Body of pancreas (tissue), 4 donors: ENCODE measurements at places on chromosomes 7 and 10. TPM values are rescaled to one million over a fixed set of nuclear protein-coding genes. Genes with fewer than 3 reads are reported as not detected.
A peak's percentile ranks its signal among the peaks of the same experiment; 100 is the strongest.

The NYAP1 gene
- total RNA-seq = 1.3 TPM

DNA sequence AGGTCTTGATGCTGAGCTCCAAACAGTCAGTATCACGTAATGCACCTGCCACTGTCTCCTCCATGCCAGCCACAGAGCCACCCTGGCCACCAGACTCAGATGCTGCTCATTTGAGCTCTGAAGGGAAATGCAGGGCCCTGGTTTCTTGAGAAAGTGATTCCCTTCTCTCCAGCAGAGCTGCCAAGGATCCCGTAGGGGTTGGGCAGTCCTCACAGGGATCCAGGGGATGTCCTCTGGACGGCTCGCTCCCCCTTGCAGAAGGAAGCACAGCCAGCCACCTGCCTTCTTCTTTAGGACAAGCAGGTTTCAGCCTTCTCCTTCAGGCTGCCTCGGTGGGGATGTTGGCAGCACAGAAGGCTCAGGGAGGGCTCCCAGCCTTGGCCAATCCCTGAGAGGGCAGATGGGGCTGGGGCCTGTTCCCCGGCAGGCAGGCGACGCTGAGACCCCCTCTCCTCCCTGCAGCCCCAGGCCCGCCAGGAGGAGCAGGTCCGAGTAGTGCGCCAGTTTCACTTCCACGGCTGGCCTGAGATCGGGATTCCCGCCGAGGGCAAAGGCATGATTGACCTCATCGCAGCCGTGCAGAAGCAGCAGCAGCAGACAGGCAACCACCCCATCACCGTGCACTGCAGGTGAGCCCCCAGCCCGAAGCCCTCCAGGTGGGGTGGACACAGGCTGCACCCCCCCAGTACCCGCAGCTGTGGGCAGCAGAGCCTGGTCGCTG lies 48.9 kb downstream of the MKI67 start:
- H3K27ac ChIP-seq = no peak overlapping the region
- DNase-seq = no peak
- no peaks in the 10 kb centered on the region for H3K36me3 ChIP-seq
- no peaks in the 10 kb centered on the region for H3K4me1 ChIP-seq
- no peak overlapping the region for H3K4me3 ChIP-seq
- H3K27me3 ChIP-seq = no peaks in the 10 kb centered on the region

DNA sequence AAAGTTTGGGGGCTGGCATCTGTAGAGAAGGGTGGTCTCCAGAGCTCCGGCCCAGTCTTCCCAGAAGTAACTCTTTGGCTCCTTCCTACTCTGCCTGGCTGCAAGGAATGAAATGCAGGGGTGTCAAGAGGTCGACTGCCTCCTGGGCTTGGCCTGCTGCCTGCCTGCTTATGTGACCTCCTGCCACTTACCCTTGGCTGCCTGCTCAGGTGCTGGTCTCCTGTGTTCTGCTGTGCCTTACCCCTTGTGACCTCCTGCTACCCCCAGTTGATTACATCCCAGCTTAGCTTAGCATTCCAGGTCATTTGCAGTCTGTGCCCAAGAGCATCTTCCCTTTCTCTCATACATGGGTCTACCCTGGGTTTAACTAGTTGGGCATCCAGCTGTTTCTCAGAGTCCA lies 180.2 kb downstream of the PTPN20 start:
- H3K36me3 ChIP-seq = no peaks in the 10 kb centered on the region
- H3K4me1 ChIP-seq = no peaks in the 10 kb centered on the region
- no peak overlapping the region for H3K4me3 ChIP-seq
- no peak overlapping the region for H3K27ac ChIP-seq
- DNase-seq = no peak

- no peaks in the 10 kb centered on the region for H3K36me3 ChIP-seq
- H3K27me3 ChIP-seq = no peaks in the 10 kb centered on the region
These were observed 115.1 kb downstream of the GNAI1 start for GRCh38 chr7:80249619-80250295.

- H3K4me3 ChIP-seq = no peak overlapping the region
- no peaks in the 10 kb centered on the region for H3K36me3 ChIP-seq
- no peaks in the 10 kb centered on the region for H3K27me3 ChIP-seq
These were observed 351.9 kb downstream of the CXCL12 start for GRCh38 chr10:44033008-44033407.

DNA sequence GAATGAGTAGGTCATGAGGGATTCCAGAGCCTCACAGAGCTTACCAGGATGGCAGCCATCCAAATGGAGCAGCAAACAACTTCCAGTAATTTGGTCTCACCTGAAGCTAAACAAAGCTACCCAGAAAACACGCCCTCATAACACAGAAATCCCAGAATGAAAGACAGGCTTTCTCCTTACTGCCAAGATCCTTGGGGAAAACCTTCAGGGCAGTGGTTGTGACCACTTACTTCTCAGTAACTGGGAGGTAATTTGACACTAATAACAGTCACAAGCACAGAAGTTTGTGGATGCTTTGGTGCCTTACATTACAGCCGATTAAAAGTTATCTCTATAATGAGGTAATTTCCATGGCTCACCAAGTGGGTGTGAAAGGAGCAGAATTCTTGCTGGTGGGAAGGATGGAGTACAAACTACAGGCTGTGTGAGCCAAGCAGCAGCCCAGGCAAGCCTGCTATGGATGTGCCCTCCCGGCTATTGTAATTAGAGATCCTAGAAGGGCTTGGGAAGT lies 10.4 kb downstream of the WDR91 start:
- peak overlapping the region; percentile 60 for H3K27ac ChIP-seq
- no peak for DNase-seq
- H3K36me3 ChIP-seq = peaks cover 13% of the 10 kb centered on the region
- no peak overlapping the region for H3K4me3 ChIP-seq

DNA sequence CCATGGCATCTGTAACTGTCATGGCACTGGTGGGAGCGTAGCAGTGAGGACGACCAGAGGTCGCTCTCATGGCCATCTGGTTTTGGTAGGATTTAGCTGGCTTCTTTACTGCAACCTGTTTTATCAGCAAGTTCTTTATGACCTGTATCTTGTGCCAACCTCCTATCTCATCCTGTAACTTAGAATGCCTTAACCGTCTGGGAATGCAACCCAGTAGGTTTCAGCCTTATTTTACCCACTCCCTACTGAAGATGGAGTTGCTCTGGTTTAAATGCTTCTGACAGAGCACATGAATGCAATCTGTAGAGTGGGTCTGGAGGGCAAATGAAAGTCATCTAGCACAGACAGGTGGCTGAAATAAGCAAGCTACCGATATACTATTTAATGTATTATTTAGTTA lies 55.3 kb upstream of the OPN4 start:
- no peak for DNase-seq
- H3K4me1 ChIP-seq = peaks cover 3% of the 10 kb centered on the region
